ENCODE measurements at places on chromosomes 1 and 21. TPM values are rescaled to one million over a fixed set of nuclear protein-coding genes. Genes with fewer than 3 reads are reported as not detected.

- no peak for DNase-seq
These were observed 129.8 kb upstream of the SAMSN1 start for GRCh38 chr21:14675774-14676530.

The AADACL3 gene
- not detected for polyA plus RNA-seq

DNA sequence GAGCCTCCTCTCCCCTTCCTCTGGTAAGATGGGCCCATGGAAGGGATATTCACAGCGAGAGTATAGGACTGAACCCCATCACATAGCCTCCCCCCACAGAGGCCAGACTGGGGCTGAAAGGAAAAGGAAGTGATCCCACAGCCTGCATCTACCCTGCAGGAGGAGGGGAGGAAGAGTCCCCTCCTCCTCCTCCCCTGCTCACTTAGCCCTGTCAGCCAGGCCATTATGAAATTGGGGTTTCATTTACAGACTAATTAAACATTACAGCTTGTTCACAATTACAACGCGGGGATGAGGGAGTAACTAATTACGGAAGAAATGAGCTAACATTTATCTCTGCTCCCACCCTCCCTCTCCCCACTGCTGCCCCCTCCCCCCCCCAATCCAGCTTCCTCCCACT is 25.4 kb downstream of the DMAP1 start:
- DNase-seq: no peak

- DNase-seq: no peak
These were observed 167.3 kb upstream of the ZNF644 start for GRCh38 chr1:91189096-91189495.

The PTPRF gene
- polyA plus RNA-seq: 249 TPM

GRCh38 chr1:26583646-26584485 is 54.3 kb downstream of the RPS6KA1 start:
- DNase-seq: no peak

DNA sequence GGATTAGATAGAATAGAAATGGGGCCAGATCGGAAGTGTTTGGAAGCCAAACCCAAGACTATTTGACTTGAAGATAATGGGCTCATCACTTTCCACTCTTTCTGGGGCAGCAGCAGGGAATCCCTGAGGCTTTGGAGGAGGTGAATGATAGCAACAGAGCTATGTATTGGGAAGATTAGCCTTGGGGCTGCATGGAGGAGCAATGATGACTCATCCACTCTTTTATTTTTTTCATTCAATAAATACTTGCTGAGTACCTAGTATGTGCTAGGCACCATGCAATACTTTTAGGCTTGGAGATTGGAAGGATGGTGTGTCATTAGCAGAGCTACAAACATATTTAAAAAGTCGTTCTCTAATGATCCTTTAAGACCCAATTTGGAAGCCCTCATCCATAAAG is 166.9 kb upstream of the FOXD3 start:
- no peak for DNase-seq

GRCh38 chr1:10753299-10753698 is 43.1 kb downstream of the CASZ1 start:
- no peak for DNase-seq

GRCh38 chr1:176183618-176184017 is 23.5 kb downstream of the COP1 start:
- no peak for DNase-seq

The OSCP1 gene
- 13.9 TPM for polyA plus RNA-seq
